ENCODE measurements at places on chromosomes 2 and 18.

DNA sequence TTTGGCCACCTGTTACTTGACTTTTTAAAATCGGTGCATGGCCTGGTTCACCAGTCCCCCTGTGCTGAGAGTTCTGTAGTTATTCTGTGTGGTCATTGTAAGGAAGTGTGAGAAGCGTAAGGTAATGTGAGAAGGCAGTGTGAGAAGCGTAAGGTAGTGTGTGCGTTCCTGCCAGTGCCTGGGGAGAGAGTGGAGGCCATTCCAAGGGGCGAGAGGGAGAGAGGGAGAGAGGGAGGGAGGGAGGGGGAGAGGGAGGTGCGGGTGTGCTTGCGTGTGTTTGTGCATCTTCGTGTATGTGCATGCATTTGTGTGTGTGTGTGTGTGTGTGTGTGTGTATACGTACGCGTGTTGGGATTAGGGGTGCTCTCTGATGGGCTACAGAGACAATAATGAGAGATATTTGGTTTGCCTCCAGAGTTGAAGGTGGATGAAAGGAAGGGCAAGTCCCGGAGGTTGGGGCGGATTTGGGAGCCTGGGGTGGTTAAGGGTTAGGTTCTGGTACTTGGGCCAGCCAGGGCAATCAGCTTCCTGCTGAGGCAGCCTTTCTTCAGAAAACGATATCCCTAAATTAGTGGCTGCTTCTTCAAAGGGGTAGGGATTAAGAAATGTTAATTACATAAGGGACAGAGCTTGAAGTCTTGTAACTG is 53.7 kb downstream of the SGPP2 start:
- no peak for DNase-seq

DNA sequence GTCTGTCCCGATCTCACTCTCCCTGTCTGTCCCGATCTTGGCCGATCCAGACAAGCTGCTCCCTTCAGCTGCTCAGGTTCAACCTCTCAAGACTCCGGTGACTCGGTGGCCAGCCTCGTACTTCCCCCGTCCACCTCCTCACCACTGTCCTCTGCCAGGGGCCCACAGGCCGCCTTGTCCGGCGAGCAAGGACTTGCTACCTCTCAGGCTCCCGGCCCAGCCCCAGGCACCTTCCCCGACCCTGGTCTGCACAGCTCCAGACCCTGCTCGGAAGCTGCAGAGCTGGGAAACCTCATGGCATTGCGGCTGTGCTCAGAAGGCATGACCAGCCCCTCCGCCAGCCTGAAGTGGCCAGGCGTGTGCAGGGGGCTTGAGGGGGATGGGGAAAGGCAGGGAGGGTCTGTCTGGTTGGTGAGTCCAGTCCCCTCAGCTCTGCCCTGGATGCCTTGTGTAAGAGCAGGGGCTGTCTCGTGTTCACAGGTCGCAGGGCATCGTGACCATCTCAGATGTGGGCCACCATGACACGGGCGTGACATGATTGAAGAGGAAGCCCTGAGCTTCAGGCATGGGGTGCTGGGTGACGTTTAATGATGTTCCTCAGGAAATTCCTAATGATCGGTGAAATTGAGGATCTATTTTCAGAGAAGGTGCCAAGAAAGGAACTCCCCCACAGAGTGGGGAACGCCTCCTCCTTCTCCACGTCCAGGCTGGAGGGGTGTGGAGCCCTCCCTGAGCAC is 121.2 kb upstream of the CTDP1 start:
- no peak for DNase-seq

DNA sequence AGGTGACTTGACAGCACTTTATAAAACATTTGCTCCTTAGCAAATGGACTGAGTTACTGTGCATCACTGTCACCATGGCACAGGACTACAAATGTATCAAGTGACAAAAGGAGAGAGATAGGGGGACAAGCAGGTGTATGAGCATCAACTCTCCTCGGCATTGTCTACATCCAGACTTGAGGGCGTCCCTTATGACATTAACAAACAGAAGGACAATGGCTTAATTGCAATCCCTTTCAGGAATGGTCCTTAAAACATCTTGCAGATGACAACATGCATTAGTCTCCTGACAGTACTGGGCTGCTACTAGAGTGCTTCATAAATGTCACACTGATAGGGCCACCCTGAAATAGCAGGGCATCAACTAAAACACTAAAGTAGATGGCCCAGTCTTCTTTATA is 198.8 kb downstream of the PDE1A start:
- no peak for DNase-seq

GRCh38 chr2:231707625-231707926 is 749 bp upstream of the PTMA start:
- peak; percentile 69 for DNase-seq

GRCh38 chr2:207254591-207255464 is 89.1 kb upstream of the KLF7 start:
- no peak for DNase-seq

- DNase-seq, result no peak
Observed at GRCh38 chr18:62566199-62566598, 43.4 kb downstream of the ZCCHC2 start.

- no peak for DNase-seq
Observed at GRCh38 chr2:51919395-51919794, 887.5 kb upstream of the NRXN1 start.

- no peak for DNase-seq
Observed at GRCh38 chr18:12283256-12283655, 24.8 kb upstream of the TUBB6 start.

GRCh38 chr2:217853301-217853881 is 149.4 kb downstream of the TNS1 start:
- no peak for DNase-seq

GRCh38 chr2:31524592-31524991 is 56.1 kb downstream of the SRD5A2 start:
- no peak for DNase-seq

- no peak for DNase-seq
Observed at GRCh38 chr2:81739966-81740365, 1435.4 kb upstream of the LRRTM1 start.

GRCh38 chr2:68403199-68403644 is 38.1 kb downstream of the PLEK start:
- DNase-seq, result no peak
